ENCODE measurements at places on chromosomes 12 and 14.

- no peak for DNase-seq
Measured at GRCh38 chr12:75815756-75816155, 215.8 kb downstream of the PHLDA1 start.

DNA sequence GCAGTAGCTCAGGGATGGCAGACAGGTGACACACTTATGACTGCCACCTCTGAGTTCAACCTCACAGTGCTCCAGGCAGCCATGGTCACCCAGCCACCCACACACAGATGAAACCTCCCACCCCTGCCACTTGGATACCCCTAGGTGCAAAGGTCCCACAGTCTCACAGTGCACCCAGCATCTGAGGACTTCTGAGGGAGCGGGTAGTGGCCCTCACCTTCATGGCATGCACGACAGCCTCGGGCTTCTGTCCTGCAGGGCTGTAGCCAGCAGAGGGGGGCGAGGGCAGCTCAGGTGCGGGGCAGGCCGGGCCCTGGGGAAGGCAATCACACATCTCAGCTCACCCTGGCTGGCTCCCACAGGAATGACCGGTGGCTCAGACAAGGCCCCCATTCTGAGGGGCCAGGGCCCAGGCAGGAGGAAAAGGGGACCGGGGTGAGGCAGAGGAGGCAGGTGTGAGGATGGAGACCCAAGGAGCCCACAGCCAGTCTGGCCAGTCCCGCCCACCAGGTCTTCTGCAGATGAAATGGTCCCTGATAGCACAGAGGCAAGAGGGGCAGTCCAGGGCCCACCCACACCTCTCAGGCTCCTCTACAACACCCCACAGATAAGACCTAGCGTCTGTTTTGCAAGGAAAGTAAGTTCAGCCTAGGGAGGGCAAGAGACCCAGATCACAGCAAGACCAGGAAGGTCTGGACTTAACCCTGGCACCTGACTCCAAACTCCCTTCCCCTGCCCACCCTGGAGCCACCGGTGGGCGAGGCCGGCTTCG is 35.8 kb downstream of the CCNK start:
- DNase-seq, result no peak

DNA sequence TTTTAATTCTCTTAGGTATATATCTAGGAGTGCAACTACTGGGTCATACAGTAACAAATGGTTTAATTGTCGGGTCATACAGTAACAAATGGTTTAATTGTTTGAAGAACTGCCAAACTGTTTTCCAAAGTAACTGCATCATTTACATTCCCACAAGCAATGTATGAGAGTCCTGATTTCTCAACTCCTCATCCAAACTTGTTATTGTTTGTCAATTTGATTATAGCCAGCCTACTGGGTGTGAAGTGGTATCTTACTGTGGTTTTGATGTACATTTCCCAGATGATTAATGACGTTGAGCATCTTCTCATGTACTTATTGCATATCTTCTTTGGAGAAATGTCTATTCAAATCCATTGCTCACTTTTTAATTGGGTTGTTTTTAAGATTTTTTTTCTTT is 67.6 kb upstream of the CFL2 start:
- no peak for DNase-seq

DNA sequence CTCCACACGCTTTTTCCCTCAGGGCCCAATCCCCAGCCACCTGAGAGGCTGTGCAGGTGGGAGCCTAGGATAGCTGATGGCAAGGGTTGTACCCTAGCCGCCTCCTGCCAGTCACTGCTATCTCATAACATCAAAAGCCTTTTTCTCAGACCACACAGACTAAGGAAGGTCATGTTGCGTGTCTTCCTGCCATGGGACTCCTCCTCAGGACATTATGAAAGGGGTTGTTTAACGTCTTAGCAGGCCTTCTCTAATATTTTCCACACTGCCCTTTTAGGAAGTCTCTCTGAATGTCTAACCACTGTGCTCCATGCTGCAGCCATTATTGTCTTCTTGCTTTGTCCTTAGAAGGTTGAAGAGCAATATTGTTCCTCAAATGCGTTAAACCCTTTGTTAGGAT is 7.6 kb upstream of the SMUG1 start:
- no peak for DNase-seq

GRCh38 chr14:89351516-89352404 is 65.3 kb downstream of the FOXN3 start:
- no peak for DNase-seq

DNA sequence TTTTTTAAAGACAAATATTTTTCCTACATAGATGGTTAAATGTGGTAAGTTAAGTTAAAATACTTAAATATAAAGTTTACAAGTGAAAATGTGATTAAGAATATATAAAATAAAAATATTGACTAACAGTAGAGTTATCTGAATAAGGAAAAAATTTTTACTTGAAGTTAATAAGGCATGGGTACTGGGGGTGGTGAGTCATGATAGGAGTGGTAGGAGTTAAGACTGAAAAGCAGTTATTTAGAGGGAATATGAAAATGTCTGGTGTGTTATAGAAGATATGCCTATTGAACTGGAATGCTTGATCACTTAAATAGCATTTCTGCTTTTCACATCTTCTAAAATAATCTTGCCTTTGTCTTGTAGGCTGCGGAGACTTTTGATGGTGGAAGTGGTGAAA is 68.7 kb downstream of the CCDC91 start:
- DNase-seq, result no peak

DNA sequence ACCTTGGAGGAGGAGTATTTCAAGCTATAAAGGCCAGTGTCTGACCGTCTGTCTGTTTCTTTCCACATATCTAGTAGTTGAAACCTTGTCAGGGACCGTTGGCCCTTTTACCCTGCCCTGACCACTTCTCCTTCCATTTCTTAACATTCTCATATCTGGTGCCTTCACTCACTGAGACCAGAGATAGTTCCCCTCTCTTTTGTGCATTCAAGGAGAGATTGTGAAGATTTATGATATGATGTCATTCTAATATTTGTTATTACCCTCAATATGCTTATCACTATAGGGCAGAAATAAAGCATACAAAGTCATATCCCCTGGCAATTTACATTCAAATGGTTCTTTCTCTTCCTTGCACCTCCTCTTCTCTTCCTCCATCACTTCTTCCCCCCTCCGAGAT is 83.3 kb downstream of the PLXNC1 start:
- DNase-seq, result no peak

Measured in cerebellar nuclear complex (tissue), 1 donor.